ENCODE measurements at places on chromosomes 3 and 15. TPM values are rescaled to one million over a fixed set of nuclear protein-coding genes. Genes with fewer than 3 reads are reported as not detected.

SIAH2 gene
- polyA plus RNA-seq, result 9.9 TPM

ALPK3 gene
- 65.8 TPM for polyA plus RNA-seq

DGKG gene
- 4.5 TPM for polyA plus RNA-seq

SAXO2 gene
- polyA plus RNA-seq, result 3.8 TPM

PLA2G4D gene
- not detected for polyA plus RNA-seq

FRMD4B gene
- 8.8 TPM for polyA plus RNA-seq

CAMP gene
- polyA plus RNA-seq, result 1.8 TPM

PPM1L gene
- polyA plus RNA-seq, result 6.1 TPM

CD86 gene
- 0.91 TPM for polyA plus RNA-seq

GOLGA8H gene
- 0.81 TPM for polyA plus RNA-seq

COLQ gene
- polyA plus RNA-seq, result 4.3 TPM

PKM gene
- polyA plus RNA-seq, result 840 TPM

DNA sequence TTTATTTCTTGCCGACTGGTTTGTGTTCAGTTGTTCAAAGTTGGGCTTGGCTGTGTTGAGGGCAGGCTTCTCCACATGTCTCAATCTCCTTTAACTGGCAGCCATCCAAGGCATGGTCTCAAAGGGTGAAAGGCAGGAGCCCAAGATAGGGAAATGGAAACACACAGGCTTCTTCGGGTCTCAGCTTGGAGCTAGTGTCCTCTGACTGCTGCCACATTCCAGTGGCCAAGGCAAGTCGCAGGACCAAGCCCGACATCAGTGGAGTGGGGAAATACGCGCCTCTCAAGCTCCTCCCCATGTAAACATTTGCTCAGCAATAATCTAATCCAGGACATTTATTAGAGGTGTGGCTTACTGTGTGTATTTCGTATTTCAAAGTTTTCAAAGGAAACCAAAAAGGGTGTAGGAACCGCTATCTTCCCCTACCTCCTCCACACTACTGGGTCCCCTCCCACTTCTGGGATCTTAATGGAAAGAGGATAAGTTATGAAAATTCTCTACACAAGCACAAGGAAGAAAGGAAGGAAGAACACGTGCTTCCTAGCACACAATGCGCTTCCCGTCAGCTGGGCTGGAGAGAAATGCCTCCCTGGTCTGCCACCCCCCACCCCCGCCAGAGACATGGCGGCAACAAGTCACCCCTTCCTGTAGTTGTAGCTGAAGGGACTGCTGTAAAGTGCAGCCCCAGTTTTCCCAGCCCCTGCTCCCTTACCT, 181.7 kb downstream of the FAM43A start:
- DNase-seq, result peak; percentile 70

- no peak for DNase-seq
Measured at GRCh38 chr3:122795674-122796195, 866 bp downstream of the SLC49A4 start.

DNA sequence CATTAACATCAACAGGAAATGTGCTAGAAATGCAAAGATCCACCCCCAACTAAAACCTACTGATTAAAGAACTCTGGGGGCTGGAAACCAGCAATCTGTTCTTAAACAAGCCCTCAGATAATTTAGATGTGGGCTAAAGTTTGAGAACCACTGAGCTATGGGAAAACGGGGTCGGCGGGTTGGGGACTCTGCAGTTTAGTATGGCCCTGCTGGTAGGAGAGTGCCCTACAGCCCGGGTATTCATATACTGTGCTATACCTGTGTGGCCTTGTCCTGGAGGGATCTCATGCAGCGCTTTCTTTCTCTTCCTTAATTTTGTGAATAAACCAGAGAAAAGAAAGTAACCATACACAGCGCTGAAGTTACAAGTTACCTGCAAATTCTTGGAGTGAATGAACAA, 189.7 kb upstream of the GBE1 start:
- DNase-seq, result no peak

GRCh38 chr3:135311699-135312098, 516.6 kb downstream of the EPHB1 start:
- no peak for DNase-seq

DNA sequence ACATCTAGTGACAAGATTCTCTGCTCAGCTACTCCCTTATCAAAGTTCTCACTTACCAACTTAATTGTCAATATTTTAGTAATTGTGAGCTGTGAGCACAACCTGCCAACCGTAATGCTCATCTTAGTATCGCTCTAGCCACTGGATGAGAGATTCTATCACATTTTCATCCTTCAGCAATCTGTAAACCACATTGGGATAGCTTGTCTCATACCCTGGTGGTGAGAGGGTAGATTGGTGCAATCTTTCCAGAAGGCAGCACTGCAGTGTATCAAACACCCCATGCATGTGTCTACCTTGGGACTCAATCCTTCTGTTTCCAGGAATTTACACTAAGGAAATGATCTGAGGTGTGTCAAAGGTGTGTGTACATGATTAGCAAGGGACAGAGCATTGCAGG, 18.9 kb upstream of the ATP8B4 start:
- DNase-seq, result no peak

GRCh38 chr3:170739410-170739809, 130.6 kb downstream of the RPL22L1 start:
- no peak for DNase-seq

DNA sequence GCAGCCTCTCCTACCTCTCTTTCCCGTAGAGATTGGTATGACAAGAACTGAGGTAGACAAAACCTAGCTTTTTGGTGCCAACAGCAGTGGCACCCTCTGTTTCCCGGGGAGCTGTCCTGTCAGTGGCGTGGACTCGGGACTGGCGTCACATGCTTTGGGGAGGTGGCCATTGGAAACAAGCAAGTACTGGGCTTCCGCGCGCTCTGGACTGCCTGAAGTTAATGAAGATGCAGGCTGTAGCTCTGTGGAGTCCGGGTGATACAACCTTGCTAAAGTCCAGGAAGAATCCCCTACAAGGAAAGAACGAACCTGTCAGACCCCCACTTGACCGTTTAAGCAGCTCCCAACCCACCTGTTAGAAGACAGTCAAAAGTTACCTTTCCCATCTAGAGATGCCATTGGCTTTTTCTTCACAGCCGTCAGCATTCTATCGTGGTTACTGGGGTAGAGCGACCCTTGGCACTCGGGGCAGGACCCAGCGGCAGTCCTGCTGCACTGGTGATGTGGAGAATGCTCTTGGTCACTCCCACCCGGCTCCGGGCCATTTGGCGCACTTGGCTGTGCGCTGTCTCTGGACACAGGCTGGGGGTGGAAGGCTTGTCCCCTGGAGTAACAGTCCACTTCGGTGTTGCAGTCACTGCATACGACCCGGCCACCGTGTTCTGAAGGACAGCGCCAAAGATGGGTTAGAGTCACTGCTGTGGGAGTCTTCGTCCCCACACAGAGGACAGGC, 120.5 kb downstream of the LRIG1 start:
- DNase-seq, result no peak

DNA sequence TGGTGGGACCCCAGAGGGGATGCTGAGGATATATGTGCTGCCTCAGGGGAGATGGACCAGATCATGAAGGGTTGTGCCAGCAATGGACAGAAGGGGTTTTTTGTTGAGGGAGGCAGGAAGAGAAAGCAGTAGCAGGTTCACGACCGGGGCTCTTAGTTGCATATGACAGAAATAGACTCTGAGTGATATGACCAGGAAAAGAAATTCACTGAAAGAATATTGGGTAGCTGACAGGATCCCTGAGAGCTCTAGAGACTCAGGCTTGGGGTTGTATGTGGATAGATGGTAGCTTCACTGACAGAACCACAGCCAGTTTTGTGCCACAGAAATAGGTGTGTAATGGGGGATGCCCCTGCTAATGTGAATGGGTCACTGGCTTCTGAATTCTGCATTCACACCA, 241.6 kb downstream of the ZNF621 start:
- DNase-seq, result no peak

DNA sequence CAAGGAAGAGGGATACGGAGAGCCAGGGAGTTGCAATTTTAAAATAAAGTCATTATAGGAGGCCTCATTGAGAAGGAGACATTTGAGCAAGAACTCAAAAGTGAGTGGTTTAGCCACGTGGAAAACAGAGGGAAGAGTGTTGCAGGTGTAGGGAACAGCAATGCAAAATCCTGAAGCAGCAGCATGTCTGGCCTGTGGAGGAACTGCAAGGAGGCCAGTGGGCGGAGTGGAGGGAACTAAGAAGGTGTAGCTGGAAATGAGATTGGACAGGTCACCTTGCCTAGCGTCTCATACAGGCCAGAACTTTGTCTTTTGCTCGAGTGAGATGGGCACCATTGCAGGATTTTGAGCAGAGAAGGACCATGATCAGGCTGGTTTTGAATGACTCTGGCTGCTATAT, 34.9 kb downstream of the SAXO2 start:
- DNase-seq, result no peak

GRCh38 chr3:98565843-98566242, 27.6 kb downstream of the CPOX start:
- DNase-seq, result no peak

DNA sequence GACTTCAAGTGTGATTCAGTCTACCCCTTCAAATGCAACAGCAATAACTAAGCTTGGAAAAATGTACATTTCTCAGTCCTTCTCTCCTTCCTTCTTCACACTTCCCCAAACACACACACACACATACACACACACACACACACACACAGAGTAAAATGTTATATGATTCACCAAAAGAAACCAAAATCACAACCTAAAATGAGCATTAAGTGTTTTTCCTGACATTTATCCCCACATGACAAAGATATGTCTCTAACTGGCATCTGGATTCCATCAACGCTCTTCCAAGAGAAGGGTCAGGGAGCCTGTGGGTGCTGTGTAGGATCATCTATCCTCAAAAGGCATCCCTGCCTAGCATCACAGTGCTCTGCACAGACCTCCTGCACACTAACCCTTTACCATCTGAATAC, 21.0 kb downstream of the PDZRN3 start:
- DNase-seq, result no peak

DNA sequence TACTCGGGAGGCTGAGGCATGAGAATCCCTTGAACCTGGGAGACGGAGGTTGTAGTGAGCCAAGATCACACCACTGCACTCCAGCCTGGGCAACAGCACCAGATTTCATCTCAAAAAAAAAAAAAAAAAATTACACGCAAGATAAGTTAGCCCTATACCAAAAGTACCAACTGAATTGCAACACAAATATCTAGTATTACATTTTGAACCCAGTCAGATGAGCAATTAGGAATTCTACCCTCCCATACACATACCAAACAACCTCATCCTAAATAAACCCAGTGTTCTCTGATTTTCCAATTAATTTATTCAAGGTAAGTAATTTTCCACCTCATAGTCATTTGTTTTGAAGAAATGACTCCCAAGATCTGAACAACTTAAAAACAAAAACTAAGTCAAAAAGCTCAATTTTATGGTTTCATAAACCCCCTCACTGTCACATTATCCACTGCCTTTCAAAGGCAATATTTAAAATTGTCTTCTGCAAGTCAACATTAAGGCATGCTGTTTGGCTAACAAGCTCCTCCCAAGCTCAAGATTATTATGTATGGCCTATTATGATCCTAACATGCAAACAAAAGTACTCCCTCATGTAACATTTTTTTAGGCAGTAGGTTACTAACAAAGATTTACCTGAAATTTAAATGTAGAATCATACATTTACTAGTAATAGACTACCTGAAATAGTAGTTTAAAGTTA, 4.5 kb downstream of the RAF1 start:
- no peak for DNase-seq

DNA sequence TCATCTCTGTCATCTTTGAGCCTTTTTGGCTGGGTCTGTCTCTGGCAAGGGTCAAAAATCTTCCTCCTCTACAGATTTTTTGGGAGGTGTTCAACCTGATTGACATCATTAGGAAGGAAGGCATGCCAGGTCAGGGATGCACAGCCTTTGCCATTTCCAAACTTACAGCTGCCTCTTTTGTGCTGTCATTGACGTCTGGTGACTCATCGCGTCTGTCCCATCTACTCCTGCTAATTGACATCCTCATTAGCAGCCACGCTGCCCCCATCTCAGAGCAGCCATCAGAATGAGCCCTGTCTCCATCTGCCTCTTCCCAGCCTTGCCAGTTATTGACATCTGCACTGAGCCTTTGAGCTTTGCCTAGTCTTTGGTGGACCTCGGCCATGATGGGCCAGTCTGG, 53.0 kb downstream of the PDIA5 start:
- no peak for DNase-seq

DNA sequence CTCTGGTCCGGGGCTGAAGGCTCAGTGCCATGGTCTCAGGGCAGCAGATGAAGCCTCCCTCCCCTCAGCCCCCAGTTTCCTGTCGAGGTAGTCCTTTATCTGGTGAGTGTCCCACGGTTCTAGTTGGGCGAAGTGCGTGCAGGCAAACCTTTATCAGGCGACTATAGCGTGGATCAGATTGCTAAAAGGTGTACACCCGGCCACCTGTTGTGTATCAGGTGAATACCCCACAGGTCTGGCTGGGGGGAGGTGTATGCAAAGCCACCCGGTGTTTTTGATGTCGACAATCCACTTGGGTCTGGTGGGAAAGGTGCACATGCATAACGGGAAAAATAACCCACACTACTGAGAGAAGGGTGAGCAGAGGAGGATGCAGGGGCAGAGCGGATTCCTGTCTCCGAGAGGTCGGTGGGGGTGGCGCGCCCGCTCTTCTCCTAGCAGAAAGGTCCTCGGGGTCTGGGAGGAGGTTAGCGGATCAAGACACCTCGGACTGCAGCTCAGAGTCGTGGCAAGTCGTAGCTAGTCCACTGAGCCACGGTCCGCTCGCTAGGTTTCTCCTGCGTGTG, 507 bp downstream of the SLC12A6 start:
- DNase-seq, result peak; percentile 40

GRCh38 chr3:179072100-179072438, 460 bp upstream of the ZMAT3 start:
- peak; percentile 35 for DNase-seq

- DNase-seq, result no peak
Measured at GRCh38 chr3:48285675-48286074, 44.8 kb downstream of the ZNF589 start.

DNA sequence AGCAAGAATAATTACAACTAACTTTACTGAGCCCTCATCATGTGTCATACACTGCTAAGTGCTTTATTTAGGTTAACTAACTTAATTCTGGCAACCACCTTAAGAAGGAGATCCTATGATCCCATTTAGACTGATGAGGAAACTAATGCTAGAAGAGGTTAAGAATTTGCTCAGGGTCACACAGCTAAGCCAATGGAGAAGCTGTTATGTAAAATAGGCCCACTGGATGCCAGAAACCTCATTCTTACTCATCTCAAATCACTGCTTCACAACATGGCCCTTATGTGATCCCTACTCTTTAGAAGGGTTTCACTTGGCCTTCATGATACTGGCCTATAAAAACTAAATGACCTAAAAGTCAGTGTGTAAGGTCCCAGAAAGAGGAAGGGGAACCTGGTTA, 41.2 kb downstream of the IMPG2 start:
- DNase-seq, result no peak

DNA sequence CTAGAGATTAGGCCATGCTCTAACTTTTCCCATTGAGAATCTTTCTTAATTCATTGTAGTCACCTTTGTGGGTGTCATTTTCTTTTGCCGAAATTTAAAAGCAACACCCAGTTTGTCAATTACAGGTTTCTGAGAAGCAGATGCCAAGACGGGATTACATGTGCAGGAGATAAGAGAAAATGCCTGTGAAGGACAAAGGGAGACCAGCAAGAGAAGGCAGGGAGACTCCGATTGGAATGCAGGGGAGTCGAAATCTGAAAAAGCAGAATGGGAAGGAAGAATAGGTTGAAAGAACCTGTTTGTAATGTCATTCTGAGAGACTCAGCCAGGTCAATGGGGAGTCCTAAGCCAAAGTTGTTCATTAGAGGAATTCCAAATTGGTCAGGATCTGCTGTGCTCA, 3.6 kb upstream of the DPH6 start:
- DNase-seq, result no peak

Measured in right cardiac atrium (tissue), 5 donors.